Gastrocnemius medialis (tissue), 4 donors: ENCODE measurements at places on chromosomes 11 and 22.

DNA sequence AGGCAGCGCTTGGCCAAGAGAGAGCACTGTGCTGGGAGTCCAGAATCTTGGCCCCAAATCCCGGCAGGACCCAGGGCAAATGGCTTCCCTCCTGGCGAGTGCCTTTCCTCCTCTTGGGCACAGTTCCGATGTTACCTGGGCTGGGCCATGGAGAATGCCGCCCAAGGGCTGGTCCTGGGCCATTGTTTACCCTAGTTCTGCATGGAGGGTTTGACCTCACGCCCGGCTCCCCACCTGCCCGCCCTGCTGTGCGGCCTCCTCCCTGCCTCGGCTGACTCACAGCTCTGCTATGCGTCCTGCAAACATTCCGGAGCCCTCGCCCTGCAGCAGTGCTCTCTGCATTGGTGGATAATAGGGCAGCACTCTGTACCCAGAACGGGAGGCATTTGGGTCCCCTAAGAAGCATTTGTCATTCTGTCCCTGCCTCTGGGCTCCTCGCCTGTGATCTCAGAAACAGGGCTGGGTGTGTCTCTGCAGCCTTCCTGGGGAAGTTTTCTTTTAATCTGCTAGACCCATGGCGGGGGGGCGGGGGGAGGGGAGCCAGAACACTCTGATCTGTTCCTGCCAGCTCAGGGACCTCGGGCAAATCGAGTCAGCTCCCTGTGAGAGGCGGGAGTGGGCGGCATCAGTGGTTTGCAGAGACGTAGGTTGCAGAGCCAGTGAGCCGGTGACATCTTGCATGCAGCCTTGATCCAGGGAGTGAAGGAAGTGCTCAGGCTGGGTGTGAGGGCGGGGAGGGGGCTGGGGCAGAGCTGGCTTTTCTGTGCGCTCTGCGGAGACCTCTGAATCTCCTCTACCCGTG, 32.9 kb upstream of the SMIM38 start:
- no peak for DNase-seq

DNA sequence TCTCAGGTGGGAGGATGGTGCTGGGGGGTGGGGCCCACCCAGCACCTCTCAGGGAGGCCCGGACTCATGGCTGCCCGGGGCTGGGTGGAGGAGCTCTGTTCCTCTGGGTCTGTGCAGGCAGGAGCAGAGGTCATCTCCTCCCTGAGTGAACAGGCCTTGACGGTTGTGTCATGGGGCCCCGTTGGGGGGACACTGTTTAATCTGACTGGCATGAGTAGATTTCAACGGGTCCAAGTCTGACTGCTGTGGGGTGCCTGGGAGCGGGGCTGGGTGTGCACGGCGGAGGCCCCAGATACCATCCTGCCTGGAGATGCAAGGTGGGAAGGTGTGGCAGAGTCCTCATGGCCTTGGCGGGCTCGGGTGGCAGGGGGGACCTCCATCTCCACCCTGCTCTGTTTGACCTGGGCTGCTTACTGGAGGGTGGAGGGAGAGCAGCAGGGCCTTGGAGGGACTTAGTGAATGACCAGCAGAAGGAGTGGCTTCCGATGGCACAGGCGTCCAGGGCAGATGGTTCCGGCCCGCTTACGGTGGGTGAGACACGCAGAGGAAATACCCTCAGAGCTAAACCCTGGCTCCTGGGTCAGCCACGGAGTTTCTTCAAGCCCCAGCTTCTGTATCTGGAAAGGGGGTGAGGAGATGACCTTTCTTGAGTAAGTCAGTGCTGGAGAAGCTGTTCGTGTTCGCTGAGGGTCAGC, 48.7 kb downstream of the SMIM38 start:
- DNase-seq, result no peak

DNA sequence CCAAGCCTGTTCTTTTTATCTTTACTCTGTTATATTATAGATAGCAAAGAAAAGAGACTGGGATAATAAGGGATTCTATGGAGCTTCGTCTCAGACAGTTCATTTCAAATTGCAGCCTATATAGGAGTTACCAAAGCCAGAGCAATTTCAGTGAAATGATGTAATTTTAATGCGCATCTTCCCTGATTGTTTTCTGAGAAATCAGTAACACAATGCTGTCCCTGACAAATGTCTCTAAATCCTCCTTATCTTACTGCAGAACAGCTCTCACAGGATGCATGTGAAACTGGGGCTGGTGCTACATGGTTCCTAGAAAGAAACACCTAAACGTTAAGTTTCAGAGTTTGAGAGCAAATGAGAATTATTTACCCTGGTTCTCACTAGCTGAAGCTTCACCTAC, 467.9 kb upstream of the ANO3 start:
- no peak for DNase-seq

- no peak for DNase-seq
Observed at GRCh38 chr11:134678744-134679143, 266.7 kb upstream of the B3GAT1 start.

DNA sequence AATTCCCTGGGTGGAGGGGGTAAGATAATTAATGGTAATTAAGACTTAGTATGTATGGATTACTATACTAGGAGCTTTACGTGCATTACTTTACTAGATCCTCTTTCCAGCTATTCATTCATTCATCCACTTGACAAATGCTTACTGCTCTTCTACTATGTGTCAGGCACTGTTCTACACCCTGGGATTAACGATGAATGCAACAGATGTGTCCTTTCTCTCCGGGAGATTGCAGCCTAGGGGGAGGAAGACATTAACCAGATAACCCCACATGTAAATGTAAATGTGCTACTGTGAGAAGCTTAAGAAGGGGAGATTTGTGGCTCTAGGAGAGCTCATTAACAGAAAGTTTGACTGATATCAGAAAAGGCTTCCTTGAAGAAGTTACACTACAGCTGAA, 1.7 kb downstream of the ANKK1 start:
- DNase-seq, result no peak

GRCh38 chr22:42724062-42724461, 3.4 kb upstream of the A4GALT start:
- DNase-seq, result no peak

GRCh38 chr22:27131346-27131745, 474.0 kb downstream of the MIAT start:
- DNase-seq, result no peak

DNA sequence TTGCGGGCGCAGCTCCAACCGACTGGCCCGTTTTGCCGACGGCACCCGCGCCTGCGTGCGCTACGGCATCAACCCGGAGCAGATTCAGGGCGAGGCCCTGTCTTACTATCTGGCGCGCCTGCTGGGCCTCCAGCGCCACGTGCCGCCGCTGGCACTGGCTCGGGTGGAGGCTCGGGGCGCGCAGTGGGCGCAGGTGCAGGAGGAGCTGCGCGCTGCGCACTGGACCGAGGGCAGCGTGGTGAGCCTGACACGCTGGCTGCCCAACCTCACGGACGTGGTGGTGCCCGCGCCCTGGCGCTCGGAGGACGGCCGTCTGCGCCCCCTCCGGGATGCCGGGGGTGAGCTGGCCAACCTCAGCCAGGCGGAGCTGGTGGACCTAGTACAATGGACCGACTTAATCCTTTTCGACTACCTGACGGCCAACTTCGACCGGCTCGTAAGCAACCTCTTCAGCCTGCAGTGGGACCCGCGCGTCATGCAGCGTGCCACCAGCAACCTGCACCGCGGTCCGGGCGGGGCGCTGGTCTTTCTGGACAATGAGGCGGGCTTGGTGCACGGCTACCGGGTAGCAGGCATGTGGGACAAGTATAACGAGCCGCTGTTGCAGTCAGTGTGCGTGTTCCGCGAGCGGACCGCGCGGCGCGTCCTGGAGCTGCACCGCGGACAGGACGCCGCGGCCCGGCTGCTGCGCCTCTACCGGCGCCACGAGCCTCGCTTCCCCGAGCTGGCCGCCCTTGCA, 1.0 kb downstream of the FJX1 start:
- DNase-seq, result no peak

GRCh38 chr22:36540867-36541642, 12.1 kb upstream of the EIF3D start:
- no peak for DNase-seq

DNA sequence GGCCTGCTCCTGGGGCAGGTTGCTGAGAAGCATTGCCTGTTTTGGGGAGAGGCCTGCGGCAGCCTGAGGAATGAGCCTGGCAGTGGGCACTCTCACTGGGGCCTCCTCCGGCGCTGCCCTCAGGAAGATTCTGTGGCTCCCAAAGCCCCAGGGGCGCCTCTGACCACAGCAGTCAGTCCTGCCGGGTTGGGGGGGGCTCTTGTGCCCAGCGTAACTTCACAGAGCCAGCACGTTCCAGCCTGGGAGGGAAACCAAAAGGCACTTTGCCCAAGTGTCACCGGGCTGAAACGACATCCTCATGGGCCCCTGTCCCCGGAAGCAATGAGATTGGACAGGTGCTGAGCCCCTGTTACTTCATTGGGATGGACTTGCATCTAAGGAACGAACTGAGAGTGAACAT, 4.3 kb upstream of the LRP5 start:
- peak; percentile 69 for DNase-seq

GRCh38 chr11:46983598-46983997, 47.0 kb downstream of the CSTPP1 start:
- DNase-seq, result no peak

DNA sequence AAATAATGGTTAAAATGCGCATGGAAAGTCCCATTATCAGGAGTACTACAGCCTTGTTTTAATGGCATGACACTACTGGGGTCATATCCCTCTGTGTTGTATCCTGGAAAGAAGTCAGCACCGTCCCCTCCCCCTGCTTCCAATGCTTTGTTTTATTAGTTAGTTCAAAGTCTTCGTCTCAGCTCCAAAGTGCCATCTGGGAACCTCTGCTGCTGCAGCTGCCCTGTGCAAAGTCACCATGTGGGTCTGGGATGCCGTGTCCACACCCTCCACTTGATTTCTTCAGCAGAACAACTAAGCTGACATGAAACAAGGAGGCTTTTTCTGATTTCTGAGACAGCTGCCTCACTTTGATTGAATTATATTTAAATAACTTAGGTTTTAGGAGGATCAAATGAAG, 29.5 kb upstream of the NCAM1 start:
- no peak for DNase-seq

- no peak for DNase-seq
Observed at GRCh38 chr11:117868815-117869561, 7.5 kb downstream of the FXYD6 start.

DNA sequence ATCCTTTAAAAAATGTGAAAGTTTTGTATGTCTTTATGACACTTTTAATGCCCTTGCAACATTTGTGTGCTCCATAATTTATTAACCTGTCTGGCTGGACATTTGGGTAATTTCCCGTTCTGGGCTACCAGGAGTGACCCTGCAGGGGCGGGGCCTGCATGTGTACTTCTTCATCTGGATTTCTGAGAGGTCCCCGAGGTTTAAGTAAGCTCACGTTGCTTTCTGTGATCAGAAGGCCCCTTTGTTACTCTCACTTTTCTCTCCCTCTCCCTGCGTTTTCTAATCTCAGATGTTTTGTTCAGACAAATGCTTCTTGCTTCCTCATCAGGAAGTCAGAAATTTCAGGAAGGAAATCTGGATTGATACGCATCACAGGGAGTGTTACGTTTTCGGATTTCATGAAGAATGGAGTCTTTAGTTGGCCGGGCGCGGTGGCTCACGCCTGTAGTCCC, 78.9 kb upstream of the CRYBB3 start:
- no peak for DNase-seq

DNA sequence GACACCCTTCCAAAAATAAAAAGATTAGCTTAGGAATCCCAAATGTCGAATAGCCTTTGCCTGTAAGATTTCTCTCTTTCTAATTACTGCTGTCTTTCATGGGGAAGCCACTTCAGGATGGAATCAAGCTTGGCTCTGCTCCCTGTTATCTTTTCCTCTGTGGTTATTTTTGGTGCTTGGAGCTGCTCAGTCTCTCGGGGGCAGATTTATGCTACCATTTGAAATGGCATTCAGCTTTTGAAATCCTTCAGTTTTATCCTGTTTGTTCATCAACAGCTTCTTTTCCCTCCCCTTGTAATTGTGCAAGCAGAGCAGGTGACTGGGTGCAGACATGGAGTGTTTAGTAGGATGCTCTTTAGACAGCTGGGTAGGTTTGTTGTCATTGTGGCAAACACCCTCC, 111.0 kb downstream of the DBX1 start:
- DNase-seq, result no peak

DNA sequence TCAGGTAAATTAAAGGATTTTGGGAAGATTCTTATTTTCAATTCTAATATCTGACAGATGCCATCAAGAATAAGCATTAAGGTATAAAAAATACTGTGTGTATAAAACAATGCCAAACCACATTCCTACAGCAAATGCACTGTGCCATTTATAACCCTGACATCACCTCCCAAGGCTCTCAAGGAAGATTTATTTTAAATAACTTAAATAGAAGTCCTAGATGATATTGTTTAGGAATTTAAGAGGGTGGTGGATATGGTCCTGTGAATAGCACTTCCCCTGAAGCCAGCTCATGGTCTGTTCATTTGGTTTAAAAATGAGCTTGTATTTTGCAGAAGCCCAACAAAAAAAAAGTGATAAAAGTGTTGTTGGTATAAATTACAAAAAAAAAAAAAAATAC, 32.1 kb downstream of the PPIL2 start:
- no peak for DNase-seq

DNA sequence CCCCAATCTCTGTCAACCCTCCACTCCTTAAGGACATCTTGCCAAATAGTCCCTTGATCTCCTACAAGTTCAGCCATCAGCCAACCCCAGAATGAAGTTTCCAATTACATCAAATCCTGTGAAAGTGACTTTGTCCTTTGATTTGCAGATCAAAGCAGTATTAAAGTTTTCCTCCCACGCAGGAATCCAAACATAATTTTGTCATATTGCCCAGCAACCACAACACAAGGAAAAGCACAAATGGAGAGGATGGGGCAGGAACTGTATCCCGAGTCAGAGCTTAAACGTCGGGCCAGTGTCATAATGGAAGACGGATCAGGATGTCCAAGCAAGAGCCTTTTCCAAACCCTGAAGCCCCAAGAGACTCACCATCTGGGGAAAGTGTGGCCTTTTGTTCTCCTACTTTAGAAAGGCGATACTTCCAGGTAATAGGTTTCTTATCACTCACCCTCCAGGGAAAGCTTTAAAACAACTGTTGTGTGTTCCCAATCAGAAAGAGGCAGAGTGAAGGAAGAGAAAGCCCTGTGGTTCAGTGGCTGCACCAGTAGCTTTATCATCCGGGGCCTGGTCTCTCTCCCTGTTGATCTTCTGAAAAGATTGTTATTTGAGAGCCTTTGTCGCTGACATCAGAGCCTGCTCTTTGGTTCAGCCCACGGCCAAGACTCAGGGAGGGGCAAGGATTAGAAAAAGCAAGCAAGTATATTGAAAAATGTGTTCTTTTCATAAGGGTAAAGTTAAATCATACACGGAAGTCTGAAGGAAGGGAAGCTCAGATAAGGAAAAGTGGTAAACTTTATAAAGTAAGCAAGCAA, 41.7 kb downstream of the EXPH5 start:
- no peak for DNase-seq
